ENCODE measurements at places on chromosomes 3 and 15.

DNA sequence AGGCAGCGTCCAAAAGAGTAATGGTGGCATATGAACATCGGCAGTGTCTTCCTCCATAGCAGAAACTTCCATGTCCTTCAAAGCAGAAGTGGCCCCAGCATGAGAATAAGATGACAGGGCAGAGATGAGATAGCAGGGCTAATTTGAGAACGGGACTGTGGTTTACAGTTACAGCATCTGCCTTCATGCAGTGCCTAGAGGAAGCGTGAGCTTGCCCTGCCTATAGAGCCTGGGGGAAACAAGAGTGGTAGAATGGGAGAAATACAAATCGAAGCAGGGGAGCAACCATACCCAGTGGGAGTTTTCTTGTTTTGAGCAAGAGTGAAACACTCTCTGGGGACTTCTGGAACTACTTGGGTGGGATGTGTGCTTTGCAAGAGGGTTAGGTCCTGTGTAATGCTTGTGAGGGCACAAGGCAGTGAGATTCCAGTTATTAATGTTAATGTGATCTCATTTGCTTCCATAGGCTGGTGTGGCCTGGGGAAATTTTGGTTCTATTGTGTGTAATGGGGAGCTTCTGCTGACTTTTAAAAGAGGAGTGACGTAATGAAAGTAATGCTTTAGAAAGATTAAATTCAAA lies 616.9 kb downstream of the ZIC1 start:
- no peak for DNase-seq

- no peak for DNase-seq
These were observed 37.3 kb upstream of the KLHL6 start for GRCh38 chr3:183592821-183593220.

- DNase-seq = no peak
These were observed 413.4 kb downstream of the MAGI1 start for GRCh38 chr3:65625305-65625704.

GRCh38 chr3:148227534-148227933 lies 470.2 kb upstream of the AGTR1 start:
- DNase-seq = no peak

DNA sequence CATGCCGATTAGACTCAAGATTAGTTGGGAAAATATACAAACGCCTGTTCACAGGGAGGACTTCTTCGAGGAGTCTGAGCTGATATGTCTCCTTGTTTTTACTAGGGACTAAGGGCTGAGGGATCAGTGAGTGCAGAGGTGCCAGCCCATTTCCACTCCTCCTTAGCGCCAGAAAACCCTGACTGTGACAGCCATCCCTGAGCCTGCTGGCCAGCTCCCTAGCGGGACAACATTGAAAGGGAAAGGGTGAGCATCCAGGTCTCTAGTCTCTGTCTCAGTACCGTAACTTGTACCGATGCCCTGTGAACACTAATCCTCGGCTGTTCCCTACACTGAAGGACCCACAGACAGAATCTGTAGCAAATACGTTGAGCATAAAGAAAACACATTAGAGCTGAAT lies 243.4 kb downstream of the WNT5A start:
- DNase-seq = no peak

- DNase-seq = no peak
These were observed 1.0 kb downstream of the MASP1 start for GRCh38 chr3:187290503-187290902.
